NCI-H2029 (cell line): ENCODE measurements at places on chromosomes 6 and 20.

DNA sequence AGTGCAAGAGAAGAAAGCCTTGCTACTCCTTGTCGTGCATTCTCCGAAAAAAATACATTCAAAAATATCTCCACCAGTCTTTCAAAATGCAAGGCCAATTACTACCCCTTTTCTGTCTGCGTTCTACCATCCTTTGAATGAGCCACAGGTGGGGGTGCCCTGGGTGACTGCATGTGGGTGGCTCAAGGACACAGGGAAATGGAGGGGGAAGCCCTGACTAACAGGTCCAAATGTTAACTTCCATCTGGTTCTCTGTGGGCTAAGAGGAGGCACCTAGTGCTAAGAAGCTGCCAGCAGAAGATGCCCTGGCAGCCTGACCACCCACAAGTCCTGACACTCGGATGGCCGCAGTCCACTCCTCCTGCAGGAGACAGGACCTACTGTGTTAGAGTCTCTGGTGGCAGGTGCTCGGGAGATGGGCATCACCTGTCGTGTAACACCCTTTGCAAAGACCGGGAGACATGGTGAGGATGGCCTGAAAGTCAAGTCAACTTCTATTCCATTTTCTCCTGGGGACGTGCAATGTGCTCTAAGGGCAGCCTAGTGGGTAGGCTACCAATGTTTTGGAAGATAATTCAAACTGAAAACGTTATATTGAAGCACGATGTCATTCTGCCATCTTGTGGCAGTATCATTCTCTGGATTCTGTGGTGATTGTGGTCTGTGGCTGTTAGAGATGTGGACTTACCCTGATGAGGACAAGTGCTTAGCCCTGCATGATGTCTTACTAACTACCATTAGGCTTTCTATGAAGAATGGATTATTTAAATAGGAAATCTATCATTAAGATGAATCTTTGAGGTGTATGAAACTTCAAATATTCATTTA lies 27.4 kb upstream of the IGF2R start:
- peak; percentile 2 for DNase-seq

- DNase-seq = no peak
Measured at GRCh38 chr6:7901056-7901455, 9.5 kb downstream of the TXNDC5 start.

DNA sequence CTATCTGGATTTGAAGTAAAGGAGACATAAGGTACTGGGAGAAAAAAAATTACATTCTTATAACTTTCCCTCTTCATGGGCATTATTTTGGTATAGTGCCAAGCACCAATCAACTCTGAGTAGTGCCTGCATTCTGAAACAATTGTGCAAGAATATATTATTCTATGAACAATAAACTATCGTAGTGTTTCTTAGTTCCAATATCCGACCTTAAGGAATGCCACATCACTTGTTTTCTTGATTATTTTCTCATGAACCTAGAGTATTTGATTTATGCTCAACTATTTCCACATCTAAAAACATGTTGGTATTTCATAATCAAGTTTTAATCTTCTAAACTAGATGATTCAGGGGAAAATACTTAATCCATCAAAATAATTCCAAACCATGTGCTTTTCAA lies 294.4 kb upstream of the TBX18 start:
- DNase-seq = no peak

DNA sequence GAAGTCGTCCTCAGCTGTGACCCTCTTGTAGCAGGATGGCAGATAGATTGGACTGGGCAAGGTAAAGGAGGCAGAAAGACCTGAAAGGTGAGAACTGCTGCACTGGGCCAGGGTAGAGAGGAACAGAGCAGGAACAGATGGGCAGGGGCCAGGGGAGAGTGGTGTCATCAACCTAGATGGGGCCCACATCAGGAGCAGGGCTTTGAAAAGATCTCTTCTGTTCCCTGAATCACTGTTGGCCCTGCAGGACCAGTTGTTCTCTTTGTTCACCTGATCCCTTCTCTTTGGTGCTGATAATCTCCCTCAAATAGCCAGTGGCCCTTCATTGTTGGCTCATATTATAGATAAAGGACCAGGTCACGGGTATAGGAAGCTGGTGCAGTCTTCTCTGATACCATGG lies 59.9 kb downstream of the DTD1 start:
- no peak for DNase-seq

- DNase-seq = peak; percentile 64
Measured at GRCh38 chr6:46848684-46849360, 55.6 kb downstream of the MEP1A start.

- peak; percentile 50 for DNase-seq
Measured at GRCh38 chr6:150891888-150892485, 26.5 kb downstream of the MTHFD1L start.

- DNase-seq = no peak
Measured at GRCh38 chr6:2476376-2476775, 231.0 kb upstream of the GMDS start.

GRCh38 chr6:16229700-16230099 lies 8.7 kb upstream of the GMPR start:
- DNase-seq = no peak

DNA sequence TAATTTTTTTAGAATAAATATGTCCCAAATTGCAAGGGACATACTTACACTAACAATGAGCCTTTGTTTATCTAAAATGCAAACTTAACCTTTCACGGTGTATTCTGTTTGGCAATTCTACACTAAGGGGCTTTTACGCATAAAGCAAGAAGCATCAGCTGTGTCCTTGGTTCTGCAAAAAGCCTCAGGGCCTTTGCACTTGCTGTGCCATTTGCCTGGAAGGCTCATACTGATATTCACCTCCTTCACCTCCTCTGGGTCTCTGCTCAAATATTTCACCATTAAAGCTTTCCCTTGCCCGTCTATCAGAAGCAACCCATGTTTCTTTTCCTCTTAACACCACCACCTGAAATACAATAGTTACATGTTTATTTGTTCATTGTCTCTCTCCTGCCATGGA lies 8.9 kb upstream of the BMP7 start:
- no peak for DNase-seq

DNA sequence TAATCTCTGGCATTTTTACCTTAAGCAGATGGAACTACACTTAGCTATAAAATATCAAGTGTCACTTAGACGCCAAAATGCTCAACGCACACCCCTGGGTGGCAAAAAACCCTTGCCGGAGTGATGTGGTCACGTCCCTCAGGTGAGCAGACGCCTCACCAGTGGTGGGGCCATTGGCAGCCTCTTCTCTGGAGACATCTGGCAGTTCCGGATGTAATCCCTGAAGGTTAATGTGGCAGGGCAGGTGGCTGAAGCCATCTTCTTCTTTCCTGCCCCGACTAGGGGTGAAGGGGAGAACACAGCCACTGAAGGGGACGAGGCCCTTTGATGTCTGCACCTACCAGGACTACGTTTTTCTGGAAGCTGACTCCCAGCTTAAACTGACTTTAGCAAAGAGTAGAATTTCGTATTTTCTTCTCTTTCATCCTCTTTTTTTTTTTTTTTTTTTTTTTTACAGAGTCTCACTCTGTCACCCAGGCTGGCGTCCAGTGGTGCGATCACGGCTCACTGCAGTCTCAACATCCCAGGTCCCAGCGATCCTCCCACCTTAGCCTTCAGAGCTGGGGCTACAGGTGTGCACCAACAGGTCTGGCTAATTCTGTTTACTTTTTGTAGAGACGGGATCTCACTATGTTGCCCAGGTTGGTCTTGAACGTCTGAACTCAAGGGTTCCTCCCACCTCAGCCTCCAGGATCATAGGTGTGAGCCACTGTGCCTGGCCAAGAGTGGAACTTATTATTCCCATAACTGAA lies 152.1 kb downstream of the TTLL2 start:
- no peak for DNase-seq

GRCh38 chr6:159929819-159930218 lies 39.0 kb downstream of the MAS1 start:
- peak; percentile 74 for DNase-seq

DNA sequence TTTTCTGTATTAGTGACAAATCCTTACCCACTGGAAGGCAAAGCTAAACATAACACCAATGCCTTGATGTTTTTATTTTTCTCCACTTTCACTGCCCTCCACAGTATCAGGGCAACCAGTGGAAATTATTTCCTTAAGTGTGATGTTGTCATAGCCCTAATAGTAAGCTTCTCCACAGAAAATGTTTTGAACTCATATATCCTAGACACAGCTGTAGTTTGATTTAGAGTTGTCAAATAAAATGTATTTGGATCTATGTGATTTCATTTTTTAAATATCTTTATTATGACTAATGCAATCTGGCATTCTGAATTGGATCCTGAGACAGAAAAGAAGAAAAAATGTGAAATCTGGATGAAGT lies 70.9 kb upstream of the UFL1 start:
- DNase-seq = no peak

DNA sequence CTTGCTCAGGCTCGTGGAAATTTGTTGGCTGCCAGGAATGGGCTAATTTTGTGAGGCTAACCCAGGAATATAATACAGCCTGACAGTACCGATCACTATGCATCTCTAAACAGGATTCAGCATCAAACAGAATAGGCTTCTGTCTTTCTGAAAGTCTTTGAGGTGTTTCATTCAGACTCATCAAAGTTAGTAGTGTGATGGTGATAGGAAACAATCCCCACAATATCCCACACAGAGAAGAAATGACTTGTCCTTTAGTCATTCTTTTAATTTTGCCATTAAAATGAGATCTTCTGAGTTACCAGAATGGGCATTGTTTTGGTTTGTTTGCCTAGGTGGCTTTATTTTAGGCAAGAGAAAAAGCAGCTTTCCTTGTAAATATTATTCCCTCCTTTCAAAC lies 54.3 kb downstream of the FAM229B start:
- DNase-seq = no peak

GRCh38 chr6:39260456-39260855 lies 31.2 kb upstream of the KCNK5 start:
- no peak for DNase-seq

- DNase-seq = no peak
Measured at GRCh38 chr20:62925420-62926228, 681 bp downstream of the DIDO1 start.

- no peak for DNase-seq
Measured at GRCh38 chr6:135939208-135939591, 87.7 kb downstream of the PDE7B start.

GRCh38 chr6:157766901-157767774 lies 55.9 kb upstream of the SNX9 start:
- no peak for DNase-seq

- no peak for DNase-seq
Measured at GRCh38 chr6:55445648-55446204, 118.5 kb downstream of the GFRAL start.

- peak; percentile 87 for DNase-seq
Measured at GRCh38 chr6:40328386-40328985, 258.7 kb downstream of the LRFN2 start.
